ENCODE measurements at places on chromosomes 7 and 10.

DNA sequence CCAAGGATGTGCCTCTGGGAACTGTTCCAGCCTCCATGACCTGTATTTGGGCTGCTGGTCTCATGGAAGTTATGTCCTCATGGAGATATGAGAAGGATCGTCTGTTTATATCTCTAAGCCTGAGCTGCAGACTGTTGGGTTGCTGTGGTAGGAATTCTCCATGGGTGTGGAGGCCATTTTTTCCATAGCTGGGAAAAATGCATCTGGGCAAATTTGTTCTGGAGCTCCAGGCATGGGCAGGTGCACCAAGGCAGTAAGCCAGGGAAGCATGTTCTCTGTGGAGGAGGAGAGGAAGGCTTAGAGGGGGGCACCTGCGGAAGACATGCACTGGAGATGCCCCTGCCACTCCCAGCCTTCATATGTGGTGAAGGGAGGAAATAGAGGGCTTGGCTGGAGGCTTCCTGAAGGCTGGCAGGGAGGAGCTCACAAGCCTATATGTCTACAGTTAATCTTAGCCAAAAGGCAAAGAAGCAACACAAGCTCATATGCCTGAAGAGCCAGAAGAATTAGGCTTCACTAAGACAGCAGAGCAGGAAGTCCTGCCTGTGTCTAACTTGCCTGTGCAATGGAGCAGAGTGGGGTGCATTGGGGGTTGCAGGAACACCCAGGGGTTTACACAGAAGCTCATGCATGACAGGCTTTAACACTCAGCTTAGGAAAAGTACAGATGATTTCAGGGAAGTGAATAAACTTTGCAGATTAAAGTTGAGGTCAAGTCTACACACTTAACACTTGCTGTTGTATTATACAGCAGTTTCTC lies 35.1 kb upstream of the CXCL12 start:
- DNase-seq: no peak

GRCh38 chr10:59362959-59363381 lies 621 bp upstream of the FAM13C start:
- no peak for DNase-seq

DNA sequence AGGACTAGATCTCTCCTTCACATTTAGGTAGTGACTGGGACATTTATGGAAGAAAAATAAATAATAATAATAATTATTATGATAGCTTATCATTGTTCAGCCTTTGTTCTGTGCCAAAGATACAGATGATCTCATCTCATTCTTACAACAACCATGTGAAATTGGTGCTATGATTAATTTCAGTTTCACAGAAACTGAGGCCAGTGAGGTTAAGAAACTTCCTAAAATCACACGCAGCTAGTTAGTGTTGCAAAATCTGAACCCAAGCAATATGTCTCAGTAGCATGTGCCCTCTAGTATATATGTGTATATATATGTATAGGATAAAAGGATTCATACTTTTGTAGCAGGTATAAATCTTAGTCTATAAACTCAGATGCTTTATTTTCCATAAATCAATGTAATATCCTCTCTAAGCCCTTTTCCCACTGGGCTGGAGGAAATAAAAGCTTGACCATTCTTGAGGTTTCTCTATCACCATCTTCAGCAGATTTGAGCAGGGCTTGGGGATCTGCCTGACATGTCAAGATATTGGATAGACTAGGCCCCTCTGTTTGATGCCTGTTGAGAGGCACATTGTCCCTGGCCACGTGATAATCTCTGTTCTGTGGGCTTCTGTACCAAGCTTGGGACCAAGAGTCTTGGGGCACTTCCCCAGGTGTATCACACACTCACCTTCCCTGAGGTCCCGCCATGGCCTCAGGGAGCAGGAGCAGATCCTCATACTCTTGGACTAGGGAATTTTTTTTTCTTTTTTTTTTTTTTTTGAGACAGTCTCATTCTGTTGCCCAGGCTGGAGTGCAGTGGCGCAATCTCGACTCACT lies 172.6 kb upstream of the NRP1 start:
- no peak for DNase-seq

DNA sequence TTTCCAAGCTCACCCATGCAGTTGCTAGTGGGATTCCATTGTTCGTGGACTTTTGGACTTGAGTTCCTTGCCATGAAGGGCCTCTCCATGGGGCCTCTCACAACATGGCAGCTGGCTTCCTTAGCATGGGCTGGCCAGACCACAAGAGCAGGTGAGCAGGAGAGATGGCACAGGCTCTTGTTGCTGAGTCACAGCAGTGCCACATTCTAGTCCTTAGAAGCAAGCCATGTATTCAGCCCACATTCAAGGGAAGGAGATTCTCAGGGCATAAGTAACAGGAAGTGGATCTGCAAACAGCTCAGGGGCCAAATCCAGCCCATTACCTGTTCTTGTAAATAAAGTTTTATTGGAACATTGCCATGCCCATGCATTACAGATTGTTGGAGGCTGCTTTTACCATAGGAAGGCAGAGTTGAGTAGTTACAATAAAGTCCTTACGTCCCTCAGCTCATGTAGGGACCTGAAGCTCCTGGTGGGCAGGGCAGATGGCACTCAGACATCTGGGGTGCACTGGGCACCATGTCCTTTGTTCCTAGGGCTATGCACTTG lies 481.5 kb upstream of the FOXK1 start:
- DNase-seq: no peak

DNA sequence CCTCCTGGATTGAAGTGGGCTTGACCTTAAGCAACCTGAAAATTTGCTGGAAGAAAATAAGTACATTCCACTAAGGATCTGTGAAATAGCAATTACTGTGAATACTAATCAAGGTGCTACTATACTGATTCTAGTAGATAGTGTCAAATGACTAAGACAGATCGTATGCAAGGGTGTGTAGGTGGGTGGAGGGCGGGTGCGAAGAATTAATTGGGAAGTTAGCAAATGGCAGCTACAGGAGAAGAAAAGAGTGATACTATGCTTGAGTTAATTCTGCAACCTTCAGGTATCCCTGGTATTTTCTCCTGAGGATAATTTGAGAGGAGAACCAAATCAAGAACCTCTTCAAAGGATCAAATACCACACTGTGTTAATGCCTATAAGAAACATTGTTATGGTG lies 501.9 kb downstream of the INHBA start:
- DNase-seq: no peak

- no peak for DNase-seq
These were observed 39.1 kb upstream of the ABLIM1 start for GRCh38 chr10:114697061-114697598.

GRCh38 chr7:1004018-1004852 lies 21.3 kb downstream of the CYP2W1 start:
- DNase-seq: no peak

GRCh38 chr7:41122256-41122987 lies 580.5 kb downstream of the INHBA start:
- DNase-seq: no peak

- DNase-seq: no peak
These were observed 75.0 kb upstream of the SEM1 start for GRCh38 chr7:96784597-96784996.

DNA sequence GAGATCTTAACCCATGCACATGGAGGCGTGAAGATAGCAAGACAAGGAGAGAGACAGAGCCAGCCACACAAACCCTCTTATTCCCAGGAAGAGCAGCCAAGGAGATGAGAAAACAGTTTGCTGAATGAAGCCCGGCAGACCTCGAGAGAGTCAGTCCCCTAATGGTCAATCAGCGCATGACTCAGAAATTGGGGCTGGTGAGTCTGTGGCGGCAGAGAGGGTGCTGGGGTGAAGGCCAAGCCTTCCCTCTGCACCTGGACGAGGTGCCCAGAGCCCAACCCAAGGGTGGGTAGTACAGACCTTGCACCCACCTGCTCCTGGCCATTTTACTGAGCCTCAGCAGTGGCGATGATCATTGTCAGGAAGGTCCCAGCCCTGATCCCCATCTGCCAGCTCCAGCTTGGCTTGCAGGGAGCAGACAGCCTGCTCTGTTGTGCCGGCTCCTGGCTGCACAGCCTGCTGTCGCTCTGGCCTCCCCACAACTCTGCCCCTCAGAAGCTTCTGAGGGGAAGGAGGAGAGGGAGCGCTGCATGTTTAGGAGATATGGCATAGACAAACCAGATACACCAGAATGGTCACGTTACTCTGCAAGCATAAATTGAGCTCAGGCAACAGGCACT lies 256.6 kb downstream of the RPS24 start:
- no peak for DNase-seq

- DNase-seq: no peak
These were observed 45.6 kb downstream of the PDIA4 start for GRCh38 chr7:148982654-148983199.

GRCh38 chr7:116535416-116535815 lies 10.6 kb downstream of the CAV1 start:
- DNase-seq: no peak

DNA sequence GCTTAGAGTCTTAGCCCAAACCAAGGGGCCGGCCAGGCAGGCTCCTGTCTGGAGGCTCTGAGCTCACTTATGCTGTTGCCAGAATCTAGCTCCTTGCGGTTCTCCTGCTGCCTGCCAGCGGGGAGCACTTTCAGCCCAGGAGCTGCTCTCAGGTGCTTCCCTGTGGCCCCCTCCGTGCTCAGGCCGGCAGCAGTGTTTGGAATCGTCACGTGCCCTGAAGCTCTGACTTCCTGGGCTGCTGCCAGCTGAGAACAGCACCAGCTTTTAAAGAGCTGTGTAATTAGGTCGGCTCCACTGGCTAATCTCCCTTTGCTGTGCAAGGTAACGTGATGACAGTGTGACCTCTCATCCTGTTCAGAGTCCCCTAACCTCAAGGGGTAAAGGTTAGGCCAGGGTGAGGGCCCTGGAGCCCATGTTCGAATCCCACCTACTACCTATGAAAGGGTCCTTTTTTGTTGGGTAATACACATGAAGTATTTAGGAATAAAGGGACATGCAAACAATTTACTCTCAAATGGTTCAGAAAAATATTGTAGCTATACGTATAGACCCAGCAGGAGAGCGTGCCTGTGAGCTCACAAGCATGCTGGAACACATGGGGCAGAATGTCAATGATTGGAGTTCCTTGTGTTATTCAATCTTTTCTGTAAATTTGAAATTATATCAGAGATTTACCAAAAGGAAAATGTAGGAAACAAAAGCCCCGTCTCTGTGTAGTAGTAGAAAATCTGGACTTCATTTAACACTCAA lies 16.6 kb downstream of the ZNF862 start:
- no peak for DNase-seq

DNA sequence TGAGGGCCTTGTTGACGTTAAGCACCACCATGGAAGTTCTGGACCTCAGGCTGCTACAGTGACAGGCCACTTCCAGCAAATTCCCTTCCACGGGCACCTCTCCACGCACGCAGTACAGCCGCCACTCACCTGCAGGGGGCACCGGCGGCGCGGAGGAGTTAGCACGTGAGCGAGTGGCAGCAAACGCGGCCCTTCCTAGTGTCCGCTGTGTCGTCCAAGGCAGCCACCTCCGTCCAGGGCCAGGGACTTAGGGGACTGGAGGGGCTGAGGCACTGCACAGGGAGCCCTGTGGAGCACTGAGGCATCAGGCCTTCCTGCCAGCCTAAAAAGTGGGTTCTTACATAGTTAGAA lies 164.4 kb downstream of the SVIL start:
- no peak for DNase-seq

- no peak for DNase-seq
These were observed 16.5 kb downstream of the CD36 start for GRCh38 chr7:80654887-80655340.

GRCh38 chr10:8338177-8338766 lies 283.8 kb downstream of the GATA3 start:
- DNase-seq: no peak

DNA sequence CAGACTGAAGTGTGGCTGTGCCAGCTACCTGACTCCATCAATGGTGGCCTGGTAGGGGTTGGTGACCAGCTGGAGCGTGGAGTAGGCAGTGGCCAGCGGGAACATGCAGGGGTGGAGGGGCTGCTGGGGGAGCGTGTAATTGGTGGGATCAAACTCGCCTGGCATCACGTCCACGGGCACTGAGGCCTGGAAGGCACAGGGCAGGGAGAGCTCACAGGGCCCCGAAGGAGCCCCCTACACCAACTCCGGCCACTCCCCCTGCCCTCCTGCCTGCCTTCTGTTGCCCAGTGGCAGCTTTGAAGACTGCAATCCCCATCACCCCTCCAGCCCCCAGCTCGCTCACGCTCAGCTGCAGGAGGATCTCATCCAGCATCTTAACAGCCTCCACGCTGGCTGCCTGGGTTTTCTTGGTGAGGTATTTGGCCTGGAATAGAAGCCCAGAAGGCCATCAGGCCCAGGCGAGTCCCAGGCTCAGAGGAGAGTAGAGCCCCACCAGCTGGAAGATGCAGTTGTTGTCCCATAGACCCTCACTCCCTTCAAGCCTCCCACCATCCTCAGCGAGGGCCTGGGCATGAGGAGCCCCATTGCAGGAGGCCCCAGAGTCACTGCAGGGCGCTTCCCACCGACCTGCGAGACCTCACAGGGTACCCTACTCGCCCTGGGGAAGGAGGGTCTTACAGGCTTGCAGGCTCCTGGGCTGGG lies 7.1 kb downstream of the POLD2 start:
- DNase-seq: no peak

GRCh38 chr10:70926226-70927000 lies 38.0 kb upstream of the PCBD1 start:
- no peak for DNase-seq

GRCh38 chr10:43980313-43980712 lies 331.6 kb upstream of the ZNF32 start:
- DNase-seq: no peak

- DNase-seq: no peak
These were observed 4.4 kb upstream of the ASB13 start for GRCh38 chr10:5670662-5671375.

GRCh38 chr7:154649434-154649833 lies 353.5 kb downstream of the PAXIP1 start:
- DNase-seq: no peak

GRCh38 chr7:13794581-13794980 lies 194.9 kb downstream of the ETV1 start:
- DNase-seq: no peak

DNA sequence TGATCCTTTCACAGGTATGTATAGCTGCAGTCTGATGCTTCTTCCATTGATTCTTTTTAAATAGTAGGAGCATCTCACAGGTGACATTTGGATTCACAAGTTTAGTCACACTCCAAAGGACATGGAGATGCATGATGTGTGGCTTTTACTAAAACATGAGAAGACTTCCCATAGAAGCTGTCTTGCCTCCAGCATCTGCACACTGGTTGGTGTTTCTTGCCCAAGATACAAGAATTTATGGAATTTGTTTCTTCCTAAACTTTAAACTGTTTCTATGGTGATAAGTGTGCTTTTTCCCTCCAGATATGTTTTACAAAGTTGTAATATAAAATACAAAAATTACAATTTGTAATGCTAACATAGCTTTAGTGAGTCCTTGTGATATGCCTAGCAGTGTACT lies 24.2 kb downstream of the ADIRF start:
- no peak for DNase-seq

GRCh38 chr7:117673839-117674238 lies 194.0 kb downstream of the CFTR start:
- DNase-seq: no peak

GRCh38 chr10:61135276-61135721 lies 191.3 kb upstream of the RHOBTB1 start:
- DNase-seq: no peak

GRCh38 chr7:36098096-36098495 lies 55.0 kb upstream of the EEPD1 start:
- no peak for DNase-seq
